Gastrocnemius medialis (tissue), 4 donors: ENCODE measurements at places on chromosomes 3 and 15. TPM values are rescaled to one million over a fixed set of nuclear protein-coding genes. Genes with fewer than 3 reads are reported as not detected.

BHLHE40 gene
- 39.8 TPM for total RNA-seq

- no peaks in the 10 kb centered on the region for H3K36me3 ChIP-seq
- H3K27ac ChIP-seq: peak overlapping the region; percentile 91
- H3K27me3 ChIP-seq: no peaks in the 10 kb centered on the region
These were observed 853 bp downstream of the TCAIM start for GRCh38 chr3:44339181-44340057.

DNA sequence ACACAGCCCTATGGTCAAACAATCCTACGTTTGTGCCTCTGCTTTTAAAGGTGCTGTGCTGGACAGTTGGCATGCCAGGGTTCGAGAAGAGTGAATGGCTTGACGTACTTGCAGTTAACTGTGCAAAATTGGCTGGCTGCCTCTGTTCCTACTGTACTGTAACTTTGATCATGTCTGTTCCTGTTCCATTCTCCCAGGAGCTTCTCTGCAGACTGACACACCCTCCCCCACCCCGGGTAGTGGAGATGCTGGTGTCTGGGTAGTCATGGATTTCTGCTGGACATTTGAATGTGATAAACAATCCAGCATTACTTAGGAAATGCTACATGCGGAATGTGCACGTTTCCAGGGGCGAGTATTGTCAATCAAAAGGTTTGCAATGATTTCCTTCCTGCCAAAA, 6.5 kb upstream of the VILL start:
- no peak for DNase-seq
- H3K27me3 ChIP-seq: no peaks in the 10 kb centered on the region

UBAP1L gene
- 2.0 TPM for total RNA-seq

GRCh38 chr15:90031231-90031791, 30.2 kb downstream of the ZNF710 start:
- H3K4me1 ChIP-seq: peaks cover 44% of the 10 kb centered on the region
- H3K27ac ChIP-seq: peak overlapping the region; percentile 28
- no peak for DNase-seq
- H3K4me3 ChIP-seq: no peak overlapping the region
- no peaks in the 10 kb centered on the region for H3K27me3 ChIP-seq

GRCh38 chr3:153078826-153079225, 83.2 kb upstream of the RAP2B start:
- H3K4me3 ChIP-seq: no peak overlapping the region
- no peak overlapping the region for H3K27ac ChIP-seq
- no peaks in the 10 kb centered on the region for H3K4me1 ChIP-seq
- H3K27me3 ChIP-seq: no peaks in the 10 kb centered on the region
- H3K36me3 ChIP-seq: no peaks in the 10 kb centered on the region

FAM43A gene
- 2.7 TPM for total RNA-seq

SNX4 gene
- total RNA-seq: 40.8 TPM
